COLO829 (cell line): ENCODE measurements at places on chromosomes 12 and 14.

DNA sequence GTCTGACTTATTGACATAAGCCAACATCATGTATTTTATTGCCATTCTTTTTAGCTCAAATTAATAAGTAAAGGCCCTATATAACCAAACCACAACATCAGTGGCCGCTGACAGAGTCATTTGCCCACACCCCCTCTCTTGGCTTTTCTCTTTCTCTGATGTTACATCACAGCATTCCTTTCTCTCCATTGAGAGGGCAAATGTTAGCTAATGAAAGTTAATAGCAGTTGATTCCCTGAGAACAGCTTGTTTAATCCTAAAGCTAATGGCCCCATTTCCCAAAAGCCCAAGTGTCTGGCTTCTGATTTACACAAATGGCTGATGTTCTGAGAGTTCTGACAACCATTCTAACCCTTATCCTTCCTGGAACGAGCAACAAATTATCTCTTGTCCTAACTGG lies 308.8 kb downstream of the SNAPC1 start:
- no peak for DNase-seq

DNA sequence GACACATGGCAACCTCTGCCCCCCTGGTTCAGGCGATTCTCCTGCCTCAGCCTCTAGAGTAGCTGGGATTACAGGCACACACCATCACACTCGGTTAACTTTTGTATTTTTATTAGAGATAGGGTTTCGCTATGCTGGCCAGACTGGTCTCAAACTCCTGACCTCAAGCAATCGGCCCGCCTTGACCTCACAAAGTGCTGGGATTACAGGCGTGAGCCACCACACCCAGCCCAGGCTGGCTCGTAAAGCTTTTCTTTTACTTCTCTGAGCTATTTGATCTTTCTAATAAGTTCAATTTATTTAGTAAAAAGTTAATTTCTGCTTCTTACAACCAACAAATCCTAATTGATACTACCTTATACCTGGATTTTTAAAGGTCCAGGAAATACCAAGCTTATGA lies 127.4 kb upstream of the KRR1 start:
- DNase-seq: no peak

- no peak for DNase-seq
These were observed 3.0 kb downstream of the IL22 start for GRCh38 chr12:68250454-68250853.

- DNase-seq: no peak
These were observed 31.5 kb downstream of the SPTB start for GRCh38 chr14:64848239-64848638.

DNA sequence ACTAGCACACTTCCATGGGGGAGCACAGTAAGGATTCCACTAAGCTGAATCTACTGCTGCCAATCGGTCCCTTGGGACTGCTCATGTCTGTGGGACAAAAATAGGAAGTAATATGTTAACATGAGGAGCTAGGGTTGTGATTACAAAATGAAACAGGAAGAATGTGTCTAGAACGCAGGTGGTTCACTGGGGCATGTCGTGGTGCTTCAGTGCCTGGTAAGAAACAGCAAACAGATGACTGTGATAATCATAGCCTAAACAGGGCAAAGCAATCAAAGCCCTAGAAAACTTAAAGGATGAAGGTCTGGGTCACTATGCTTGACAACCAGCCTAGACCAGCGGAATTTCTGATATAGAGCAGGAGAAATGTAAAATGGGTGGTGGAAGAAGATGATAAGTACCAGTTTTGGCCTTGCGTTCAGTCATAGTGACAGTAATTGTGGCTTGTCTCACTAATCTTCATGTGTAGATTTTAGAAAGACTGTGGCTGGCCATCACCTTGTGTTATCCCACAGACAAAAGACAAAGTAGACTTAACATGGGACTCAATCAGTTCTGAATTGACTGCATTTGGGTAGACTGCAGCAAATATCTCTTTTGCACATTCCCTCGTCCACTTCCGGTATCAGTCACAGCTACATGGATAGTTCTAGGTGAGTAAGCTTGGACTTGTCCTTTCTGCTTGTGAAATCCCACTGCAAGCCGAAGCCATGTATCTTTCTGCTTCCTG lies 51.4 kb downstream of the WASHC3 start:
- DNase-seq: no peak

DNA sequence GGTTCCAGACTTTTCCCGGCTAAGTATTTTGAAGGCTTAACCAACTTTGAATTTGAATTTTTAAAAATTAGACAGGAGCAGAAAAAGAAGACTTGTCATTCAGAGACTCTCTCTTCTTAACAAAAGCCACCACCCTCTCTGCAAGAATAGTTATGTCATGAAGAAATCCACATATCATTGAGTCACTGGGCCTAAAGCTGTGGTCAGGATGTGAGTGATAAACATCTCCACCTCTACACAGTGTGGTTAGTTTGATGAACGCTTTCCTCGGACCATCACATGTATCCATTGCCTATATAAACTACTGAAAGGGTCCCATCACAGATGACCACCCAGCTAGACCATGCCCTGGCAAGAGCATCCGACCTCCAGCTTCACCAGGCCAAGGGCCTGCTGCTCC lies 226.1 kb downstream of the KSR2 start:
- DNase-seq: no peak

DNA sequence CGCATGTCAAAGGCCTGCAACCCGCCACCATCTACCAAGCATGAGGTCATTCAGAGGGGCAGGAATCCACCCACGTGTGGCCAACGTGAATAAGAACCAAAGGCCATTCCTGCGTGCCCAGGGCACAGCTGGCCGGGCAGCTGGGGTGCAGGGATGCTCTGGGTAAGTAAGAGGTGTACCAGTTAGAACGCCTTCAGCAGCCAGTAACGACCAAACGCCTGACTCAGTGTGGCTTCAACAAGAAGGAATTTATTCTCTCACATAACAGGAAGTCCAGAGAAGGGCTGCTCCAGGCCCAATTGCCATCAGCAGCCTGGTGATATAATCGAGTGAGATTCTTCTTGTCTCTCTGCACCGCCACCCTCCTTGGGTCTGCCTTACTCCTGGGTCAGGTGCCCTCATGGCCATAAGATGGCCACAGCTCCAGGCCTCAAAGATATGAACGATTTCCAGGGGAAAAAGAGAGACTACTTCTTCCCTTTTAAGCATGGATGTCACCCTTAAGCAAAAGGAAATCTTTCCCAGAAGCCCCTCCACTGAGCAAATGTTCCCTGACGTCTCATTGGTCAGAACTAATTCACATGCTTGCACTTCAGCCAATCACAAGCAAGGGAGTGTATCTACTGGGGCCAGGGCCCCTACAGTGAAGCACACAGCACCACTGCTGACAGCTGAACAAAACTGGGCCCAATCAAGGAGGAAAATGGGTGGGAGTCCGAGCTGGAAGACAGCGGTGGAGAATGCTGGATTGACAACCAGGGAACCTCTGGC lies 7.3 kb downstream of the TTC7B start:
- no peak for DNase-seq

DNA sequence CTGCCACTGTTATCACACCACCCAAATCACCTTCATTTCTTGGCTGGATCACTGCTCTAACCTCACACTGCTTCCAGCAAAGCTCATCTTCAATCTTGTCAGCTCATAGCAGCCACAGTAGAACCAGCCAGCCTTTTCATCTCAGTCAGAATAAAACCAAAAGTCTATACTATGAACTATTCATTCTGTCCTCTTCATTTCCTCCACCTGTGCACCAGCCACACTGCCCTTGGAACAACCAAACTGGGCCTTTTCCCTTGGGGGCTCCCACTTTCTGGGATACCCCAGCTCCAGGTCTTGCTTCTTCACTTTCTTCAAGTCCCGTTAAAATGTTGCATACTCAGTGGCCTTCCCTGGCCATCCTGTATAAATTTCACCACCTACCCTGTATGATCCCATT lies 234.4 kb upstream of the DAAM1 start:
- DNase-seq: no peak

DNA sequence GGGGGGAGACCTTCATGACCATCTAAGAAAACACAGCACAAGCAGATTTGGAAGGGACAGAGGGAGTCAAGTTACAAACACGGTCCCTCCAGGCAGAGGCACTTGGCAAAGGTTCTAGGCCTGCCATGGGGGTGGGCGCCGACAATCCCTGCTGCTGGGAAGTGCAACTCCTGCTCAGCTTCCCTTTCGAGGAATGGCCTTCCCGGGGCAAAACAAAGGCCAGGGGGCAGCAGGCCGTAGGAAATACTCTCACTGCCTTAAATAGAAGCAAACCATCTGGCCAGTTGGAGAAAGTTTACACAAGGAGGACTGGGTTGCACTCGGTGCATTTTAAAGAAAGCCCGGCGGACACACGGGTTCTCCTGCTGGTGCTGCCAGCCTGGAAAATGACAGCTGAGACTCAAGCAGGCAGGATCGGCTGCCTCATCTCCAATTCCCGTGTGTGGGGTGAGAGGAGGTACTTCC lies 65.8 kb downstream of the ITPK1 start:
- no peak for DNase-seq

- DNase-seq: no peak
These were observed 1116.9 kb upstream of the TMEM132C start for GRCh38 chr12:127150028-127150427.

DNA sequence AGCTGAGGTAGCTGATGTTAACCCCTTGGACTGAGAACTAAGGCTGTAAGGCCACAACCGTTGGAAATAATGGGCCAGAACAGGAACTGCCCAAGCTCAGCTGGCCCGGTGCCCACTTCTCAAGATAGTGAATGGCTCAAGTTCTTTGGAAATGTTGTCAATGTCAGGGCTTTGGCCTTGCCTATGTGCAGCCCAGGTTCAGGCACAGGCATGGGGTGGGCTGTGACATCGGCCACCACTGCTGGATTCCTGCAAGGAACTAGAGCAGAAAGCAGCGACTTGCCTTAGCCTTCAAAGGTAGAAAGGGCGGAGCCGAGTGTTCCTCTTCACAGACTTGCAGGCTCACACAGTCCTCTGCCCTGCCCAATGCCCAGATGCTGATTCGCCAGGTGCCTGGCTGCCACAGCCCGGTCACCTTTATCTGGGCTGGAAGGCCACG lies 291.2 kb downstream of the ZFP36L1 start:
- no peak for DNase-seq

- DNase-seq: no peak
These were observed 45.4 kb downstream of the DUSP6 start for GRCh38 chr12:89306827-89307473.

DNA sequence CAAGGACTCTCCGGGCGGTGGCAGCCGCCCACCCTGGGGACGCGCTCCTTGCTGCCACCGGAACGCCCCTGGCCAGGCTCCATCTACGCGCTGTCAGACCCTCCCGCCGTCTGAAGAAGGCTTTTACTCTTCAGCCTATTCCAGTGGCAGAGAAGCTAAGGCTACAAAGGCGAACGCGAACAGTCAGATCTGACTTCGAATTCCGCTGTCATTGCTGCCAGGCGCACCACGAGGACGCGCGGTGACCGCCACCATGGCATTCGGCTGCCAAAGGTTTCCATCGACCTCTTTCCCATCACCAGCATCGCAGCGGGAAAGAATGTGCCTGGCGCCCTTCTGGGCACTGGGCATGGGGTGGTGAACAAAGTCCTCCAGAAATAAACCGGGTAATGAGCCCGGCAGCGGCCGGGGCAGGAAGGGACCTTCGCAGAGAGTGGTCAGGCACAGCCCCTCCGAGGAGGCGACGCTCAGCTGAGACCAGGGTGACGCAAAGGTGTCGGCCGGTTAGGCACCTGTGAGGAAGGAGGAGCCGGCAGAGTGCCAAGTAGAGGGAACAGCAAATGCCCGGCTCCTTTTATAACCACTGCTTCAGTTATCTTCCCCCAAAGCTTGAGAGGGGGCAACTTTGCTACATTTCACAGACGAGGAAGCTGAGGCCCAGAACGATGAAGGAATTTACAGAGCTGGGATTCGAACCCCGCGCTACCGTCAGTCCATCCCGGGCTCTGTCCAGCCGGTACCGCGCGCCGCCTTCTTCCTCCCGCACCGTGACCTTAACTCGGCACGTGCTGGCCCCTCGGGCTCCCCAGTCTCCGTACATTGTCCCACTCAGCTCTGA lies 1.9 kb upstream of the RFX4 start:
- DNase-seq: no peak

DNA sequence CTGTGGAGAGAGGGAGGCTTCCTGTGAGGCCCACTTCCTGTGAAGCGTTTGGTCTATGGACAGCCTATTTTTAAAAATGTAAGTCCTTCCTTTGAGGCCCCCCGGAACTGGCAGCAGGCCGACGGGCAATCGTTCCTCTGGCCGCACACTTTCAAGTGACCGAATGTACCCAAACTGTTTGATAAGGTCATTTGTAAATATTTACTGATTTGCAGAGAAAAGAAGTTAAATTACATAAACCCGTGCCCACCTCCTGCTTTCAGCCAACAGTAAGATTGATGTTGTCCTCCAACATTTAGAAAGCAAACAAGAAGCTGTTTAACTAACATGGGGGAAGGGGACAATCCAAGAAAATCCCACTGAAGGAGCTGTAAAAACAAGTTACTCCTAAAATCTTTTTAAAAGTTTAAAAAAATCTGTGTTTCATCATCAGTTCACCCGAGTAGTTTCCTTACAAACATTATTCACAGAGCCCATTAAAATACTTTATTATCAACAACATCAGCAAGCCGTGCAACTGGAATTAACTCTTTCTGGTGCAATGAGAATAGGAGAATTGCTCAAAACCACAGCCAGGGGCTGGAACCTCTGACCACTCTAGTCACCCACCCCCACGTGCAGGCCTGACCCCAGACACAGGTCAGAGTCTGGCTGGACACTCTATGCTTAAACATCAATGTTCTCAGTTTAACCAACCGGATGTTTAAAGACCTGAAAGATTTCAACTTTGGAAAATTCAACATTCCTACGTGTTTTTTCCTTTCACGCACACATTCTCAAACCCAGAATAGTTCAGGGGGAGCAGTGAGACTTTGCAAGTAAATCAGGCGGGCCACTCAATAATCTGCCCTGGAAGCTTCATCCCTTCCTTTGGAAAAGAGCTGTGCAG lies 65.3 kb downstream of the FOXN3 start:
- DNase-seq: no peak

GRCh38 chr14:102496331-102496691 lies 13.3 kb downstream of the ANKRD9 start:
- no peak for DNase-seq

- DNase-seq: no peak
These were observed 5.5 kb upstream of the GPR68 start for GRCh38 chr14:91249841-91250616.

GRCh38 chr12:2284857-2285256 lies 232.1 kb downstream of the CACNA1C start:
- DNase-seq: peak; percentile 30

DNA sequence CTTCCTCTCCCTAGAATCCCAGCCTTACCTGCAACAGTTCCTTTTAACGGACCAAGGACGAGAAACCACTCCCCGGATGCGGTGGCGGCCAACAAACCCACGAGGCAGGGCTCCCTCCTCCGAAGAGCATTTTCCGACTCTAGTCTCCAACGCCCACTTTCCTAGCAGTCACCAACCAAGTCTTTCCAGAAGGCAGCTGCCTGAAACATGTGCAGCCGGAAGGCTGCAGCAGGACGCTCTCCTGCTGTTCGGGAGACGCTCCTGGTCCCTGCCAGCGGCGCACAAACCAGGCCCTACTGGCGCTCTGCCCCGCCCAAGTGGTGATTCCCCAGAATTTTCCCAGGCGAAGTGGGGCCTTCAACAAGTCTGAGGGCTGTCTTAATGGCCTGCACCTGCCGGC lies 21.1 kb upstream of the ADAM20 start:
- DNase-seq: no peak
